ENCODE measurements at places on chromosomes 6 and 20. TPM values are rescaled to one million over a fixed set of nuclear protein-coding genes. Genes with fewer than 3 reads are reported as not detected.

Gene MATN4
- not detected for total RNA-seq

Gene DPPA5
- not detected for total RNA-seq

Gene SLC17A3
- total RNA-seq, result 0.58 TPM

Gene PXMP4
- total RNA-seq, result 6.1 TPM

Gene SIRPB2
- not detected for total RNA-seq

Gene THBD
- 0.19 TPM for total RNA-seq

Gene CALHM4
- total RNA-seq, result not detected

DNA sequence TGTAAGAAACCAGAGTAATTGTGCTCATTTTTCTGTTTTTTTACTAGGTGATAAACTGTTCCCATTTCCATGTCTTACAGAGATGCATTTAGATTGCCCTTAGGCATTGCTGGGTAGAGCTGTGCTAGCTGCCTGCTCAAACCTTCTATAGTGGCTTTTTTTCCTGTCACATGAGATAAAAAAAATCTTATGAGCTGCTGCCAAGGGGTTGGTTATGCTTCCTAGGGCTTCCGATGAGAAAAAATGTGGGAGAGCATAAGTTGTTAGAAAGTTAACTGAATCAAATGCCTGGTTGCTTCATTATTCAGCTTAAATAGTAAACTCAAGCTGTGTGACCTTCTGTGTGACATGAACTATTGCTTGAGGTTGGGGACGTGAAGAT is 50.0 kb upstream of the NOX3 start:
- no peak overlapping the region for H3K4me3 ChIP-seq
- DNase-seq, result no peak
- no peaks in the 10 kb centered on the region for H3K27me3 ChIP-seq
- H3K36me3 ChIP-seq, result peaks cover 1% of the 10 kb centered on the region
- H3K27ac ChIP-seq, result no peak overlapping the region

DNA sequence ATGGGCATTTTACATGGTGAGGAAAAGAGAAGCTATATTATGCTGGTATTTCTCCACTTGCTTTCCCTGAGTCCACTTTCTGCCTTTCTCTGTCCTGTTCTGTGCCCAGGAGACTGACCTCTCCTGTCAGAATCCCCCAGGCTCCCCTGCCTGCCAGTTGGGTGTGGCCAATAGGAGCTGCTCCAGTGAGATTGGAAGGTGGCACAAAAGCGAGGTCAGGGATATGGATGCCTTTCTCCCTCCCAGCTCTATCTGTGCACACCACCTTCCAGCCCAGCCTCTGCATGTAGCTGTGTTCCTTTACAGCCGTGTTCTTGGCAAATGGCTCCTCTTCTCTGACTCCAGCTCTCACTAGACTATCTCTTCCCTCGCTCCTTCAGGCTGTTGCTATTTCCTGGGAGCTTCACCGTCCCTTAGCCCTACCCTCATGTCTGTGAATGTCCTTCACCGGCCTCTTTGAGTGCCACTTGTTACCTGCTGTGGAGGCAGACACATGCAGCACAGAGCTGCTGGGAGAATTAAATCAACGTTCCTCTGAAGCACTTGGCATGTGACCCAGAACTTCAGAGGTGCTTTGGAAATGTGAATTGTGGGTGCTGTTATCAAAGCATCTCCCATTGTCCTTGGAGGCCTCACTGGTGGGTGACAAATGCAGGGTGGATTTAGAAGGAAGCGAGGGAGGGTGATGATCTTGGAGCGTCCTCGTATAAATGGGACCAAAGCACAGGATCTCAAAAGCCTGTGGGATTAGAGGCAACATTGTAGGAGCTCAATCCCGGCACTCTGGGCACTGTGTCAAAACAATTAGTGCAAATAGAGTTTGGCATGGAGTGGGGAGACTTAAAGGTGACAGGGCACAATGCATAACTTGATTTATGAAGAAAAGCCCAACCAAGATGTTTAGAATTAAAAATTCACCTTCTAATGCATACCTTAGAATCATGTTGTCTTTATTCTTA is 28.9 kb upstream of the RALGAPA2 start:
- H3K27ac ChIP-seq, result no peak overlapping the region
- peaks cover 25% of the 10 kb centered on the region for H3K4me1 ChIP-seq
- no peak overlapping the region for H3K4me3 ChIP-seq
- no peaks in the 10 kb centered on the region for H3K36me3 ChIP-seq

DNA sequence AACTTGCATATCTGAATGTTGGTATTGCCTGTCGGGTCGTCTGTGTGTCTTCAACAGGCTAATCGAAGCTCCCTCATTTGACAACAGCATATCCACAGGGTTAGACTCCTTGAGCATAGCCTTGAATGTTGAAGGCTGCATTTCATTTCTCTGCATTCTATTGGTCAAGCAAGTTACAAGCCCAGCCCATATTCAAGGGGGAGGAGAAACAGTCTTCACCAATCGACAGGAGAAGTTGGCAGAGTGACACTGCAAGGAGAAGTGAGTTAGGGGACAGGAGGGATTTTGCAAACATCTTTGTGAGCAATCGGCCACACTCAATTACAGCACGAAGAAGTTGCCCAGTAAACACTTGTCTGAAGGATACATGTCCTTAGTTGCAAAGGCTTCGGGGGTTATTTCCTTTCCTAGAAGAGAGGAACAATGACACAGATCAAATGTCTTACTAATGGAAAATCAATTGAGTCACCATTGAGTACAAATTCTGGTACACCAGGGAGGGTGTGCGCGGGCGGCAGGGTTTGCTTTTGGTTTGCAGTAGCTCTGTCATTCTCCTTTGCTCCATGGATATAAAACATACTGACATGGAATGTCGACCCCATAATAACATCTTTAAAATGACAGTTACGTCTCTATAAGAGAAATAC is 60.6 kb upstream of the NT5E start:
- no peak for DNase-seq
- H3K4me1 ChIP-seq, result peaks cover 33% of the 10 kb centered on the region
- H3K27me3 ChIP-seq, result no peaks in the 10 kb centered on the region

DNA sequence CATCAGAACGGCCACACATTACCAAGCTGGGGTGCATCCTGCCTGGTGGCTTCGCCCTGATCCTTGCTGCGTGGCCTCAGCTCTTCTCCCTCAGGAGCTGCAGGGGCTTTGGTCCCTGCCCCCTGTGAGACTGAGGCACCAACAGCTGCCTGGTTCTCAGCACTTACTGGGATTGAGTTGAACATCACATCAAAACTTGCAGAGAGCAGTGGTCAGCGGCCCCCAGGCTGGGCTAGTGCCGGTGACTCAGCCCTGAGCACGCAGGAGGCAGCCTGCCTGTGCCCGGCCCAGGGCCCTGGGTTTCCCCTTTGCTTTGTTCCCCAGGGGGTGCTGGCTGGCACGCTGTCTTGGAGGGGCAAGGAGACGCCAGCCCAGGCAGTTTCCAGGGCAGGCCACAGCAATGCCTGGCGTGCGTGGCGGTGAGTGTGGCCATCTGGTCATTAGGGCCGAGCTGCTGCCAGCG is 63.3 kb downstream of the DLL1 start:
- no peaks in the 10 kb centered on the region for H3K36me3 ChIP-seq
- peaks cover 26% of the 10 kb centered on the region for H3K27me3 ChIP-seq
- no peak overlapping the region for H3K4me3 ChIP-seq
- no peak overlapping the region for H3K27ac ChIP-seq
- no peak for DNase-seq
- H3K4me1 ChIP-seq, result peaks cover 31% of the 10 kb centered on the region

- no peaks in the 10 kb centered on the region for H3K36me3 ChIP-seq
- no peak overlapping the region for H3K4me3 ChIP-seq
- no peak for DNase-seq
- no peaks in the 10 kb centered on the region for H3K27me3 ChIP-seq
Measured at GRCh38 chr6:20115246-20115980, 96.9 kb downstream of the MBOAT1 start.

- no peak for DNase-seq
- peaks cover 13% of the 10 kb centered on the region for H3K4me1 ChIP-seq
Measured at GRCh38 chr6:142361779-142362750, 60.3 kb downstream of the ADGRG6 start.

- no peak overlapping the region for H3K4me3 ChIP-seq
- no peak for DNase-seq
- H3K4me1 ChIP-seq, result peaks cover 9% of the 10 kb centered on the region
- no peaks in the 10 kb centered on the region for H3K36me3 ChIP-seq
Measured at GRCh38 chr6:118968416-118968815, 33.5 kb upstream of the MCM9 start.

DNA sequence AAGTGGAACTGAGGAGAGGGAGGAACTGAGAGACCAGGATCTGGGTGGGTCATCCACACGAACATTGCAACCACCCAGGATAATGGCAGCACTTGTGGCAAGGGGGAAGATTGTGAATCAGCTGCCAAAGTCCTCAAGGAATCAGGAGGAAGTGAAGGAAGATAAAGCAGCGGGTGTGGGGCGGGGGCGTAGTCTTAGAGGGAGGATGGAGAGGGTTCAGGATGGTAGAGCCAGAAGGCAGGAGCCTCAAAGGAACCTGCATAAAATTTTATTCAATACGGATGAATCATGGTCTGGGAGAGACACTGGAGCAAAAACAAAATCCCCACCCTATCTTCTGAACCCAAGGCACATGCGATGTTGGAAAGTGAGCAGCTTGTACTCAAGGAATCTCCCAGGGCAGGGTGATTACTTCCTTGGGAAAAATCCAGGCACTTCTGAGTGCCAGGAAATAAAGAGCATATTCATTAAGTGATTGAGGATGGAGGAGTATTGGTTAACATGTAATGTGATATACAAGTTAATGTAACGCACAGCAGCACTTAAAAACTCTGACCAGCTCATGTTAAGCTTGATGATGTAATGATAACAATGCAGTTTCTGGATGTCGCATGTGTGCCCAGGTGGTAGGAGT is 82.0 kb upstream of the B3GAT2 start:
- peaks cover 17% of the 10 kb centered on the region for H3K4me1 ChIP-seq
- peaks cover 41% of the 10 kb centered on the region for H3K27me3 ChIP-seq
- DNase-seq, result no peak
- no peak overlapping the region for H3K4me3 ChIP-seq
- H3K27ac ChIP-seq, result no peak overlapping the region

GRCh38 chr6:33433544-33434191 is 13.8 kb downstream of the SYNGAP1 start:
- no peak overlapping the region for H3K4me3 ChIP-seq
- H3K27ac ChIP-seq, result no peak overlapping the region
- H3K4me1 ChIP-seq, result peaks cover 42% of the 10 kb centered on the region
- no peaks in the 10 kb centered on the region for H3K27me3 ChIP-seq

- H3K4me3 ChIP-seq, result no peak overlapping the region
- H3K36me3 ChIP-seq, result no peaks in the 10 kb centered on the region
- H3K27ac ChIP-seq, result no peak overlapping the region
- H3K4me1 ChIP-seq, result no peaks in the 10 kb centered on the region
- DNase-seq, result no peak
Measured at GRCh38 chr6:79750806-79751205, 119.7 kb downstream of the SH3BGRL2 start.
